Activated CD8-positive, alpha-beta T cell treated with anti-CD3 and anti-CD28 coated beads for 36 hours (primary cell): ENCODE measurements at places on chromosomes 16 and 17.

DNA sequence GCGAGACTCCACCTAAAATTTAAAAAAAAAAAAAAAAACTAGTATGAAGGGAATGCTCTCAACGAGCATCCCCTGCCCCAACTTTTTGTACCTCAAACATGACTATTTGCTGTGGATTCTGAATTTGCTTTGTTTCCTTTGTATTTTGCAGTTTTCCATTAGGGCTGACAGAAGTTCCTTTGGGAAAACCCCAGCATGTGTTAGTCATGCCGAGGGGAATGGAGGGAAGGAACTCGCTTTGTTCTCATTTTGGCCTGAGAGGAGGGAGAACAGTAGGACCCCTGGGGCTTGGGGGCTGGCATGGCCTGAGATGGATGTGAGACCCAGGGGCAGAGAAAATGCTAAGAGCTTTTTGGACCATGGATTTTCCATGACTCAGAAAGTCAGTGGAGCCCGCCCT is 20.5 kb downstream of the KRT9 start:
- DNase-seq = no peak

- DNase-seq = no peak
These were observed 6.1 kb upstream of the HEATR3 start for GRCh38 chr16:50059669-50060068.

DNA sequence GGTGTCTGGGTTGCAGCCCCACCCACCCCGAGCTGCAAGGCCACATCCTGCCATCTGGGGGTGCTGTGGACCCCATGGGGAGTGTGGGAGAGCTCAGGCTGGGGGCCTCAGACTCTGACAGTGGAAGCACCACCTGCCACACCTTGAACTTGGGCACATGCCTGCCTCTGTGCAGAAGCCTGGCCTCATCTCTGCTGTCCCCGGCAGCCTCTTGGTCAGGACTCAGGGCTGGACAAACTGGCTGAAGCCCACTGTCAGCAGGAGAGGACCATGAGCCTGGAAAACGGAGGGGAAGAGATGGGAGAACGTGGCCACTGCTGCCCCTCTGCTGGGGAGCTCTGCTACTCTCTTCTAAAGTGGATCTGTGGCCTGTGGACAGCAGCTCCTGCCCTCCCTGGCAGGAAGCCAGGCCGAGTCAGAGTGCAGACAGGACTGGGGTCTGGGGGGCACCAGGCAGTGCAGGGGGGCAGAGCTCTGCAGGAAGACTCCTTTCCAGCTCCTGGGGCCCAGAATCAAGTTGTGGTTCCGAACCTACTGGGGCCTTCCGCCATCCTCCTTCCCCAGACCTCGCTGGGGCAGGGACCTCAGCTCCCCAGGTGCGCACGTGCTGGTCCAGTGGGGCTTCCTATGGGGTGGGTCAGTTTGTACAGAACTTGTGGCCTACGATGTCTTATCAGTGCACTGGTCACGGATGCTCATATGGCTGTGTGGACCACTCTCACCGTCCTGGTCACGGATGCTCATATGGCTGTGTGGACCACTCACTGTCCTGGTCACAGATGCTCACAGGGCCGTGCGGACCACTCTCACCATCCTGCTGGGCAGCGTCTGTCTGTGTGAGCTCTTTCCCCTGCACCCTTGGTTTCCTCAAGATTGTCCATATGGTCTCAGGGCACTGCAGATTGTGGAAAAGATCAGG is 207.7 kb downstream of the LAT start:
- peak; percentile 22 for DNase-seq

DNA sequence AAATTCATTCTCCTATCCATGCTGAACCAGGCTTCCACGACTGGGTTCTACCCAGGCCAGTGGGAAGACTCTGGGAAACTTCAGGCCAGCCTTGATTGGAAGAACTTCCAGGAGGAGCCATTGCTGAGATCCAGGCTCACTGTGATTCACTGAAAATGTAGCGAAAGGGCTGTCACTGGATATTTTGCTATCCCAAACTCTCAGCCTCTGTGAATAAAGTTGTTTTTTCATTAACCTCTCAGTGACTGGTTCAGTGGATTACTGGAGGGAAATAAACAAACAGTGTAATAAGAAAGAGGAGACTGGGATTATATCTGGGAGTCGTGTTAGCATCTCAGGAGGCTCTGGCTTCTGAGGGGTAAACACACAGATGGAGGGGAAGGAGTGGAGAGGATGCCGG is 3.1 kb downstream of the FOXL1 start:
- DNase-seq = no peak

GRCh38 chr17:76063875-76064546 is 8.3 kb downstream of the SRP68 start:
- peak; percentile 61 for DNase-seq

DNA sequence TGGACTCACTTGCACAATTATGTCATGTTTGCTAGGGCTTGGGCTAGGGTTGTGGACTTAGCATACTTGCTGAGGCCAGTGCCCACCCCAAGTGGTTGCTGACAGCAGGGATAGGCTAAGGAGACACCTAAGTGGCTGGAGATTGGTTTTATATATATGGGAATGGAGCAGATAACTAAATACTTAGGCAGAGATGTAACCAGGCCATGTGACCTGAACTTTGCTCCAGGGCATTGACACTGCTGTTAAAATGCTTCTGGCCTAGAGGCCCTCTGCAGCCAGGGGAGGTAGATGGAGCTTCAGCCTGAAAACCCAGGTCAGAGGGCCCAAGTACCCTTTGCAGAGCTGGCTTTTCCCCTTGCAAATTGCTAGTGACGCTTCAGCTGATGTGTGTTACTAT is 1.4 kb upstream of the ITGB3 start:
- no peak for DNase-seq

DNA sequence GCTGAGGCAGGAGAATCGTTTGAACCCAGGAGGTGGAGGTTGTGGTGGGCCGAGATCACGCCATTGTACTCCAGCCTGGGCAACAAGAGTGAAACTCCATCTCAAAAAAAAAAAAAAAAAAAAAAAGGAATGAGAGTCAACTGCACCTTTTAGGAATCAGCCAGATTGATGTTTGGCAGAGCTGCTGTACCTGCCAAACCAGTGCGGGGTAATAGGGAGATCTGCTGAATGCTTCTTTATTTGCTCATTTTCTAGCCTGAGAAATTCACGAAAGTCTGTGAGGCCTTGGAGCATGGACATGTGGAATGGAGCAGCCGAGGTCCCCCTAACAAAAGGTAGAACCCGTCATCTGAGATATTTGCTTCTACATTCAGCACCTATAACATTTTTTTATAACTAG is 18.4 kb downstream of the OGFOD1 start:
- no peak for DNase-seq

- no peak for DNase-seq
These were observed 223.3 kb downstream of the CBLN1 start for GRCh38 chr16:49058382-49058781.

DNA sequence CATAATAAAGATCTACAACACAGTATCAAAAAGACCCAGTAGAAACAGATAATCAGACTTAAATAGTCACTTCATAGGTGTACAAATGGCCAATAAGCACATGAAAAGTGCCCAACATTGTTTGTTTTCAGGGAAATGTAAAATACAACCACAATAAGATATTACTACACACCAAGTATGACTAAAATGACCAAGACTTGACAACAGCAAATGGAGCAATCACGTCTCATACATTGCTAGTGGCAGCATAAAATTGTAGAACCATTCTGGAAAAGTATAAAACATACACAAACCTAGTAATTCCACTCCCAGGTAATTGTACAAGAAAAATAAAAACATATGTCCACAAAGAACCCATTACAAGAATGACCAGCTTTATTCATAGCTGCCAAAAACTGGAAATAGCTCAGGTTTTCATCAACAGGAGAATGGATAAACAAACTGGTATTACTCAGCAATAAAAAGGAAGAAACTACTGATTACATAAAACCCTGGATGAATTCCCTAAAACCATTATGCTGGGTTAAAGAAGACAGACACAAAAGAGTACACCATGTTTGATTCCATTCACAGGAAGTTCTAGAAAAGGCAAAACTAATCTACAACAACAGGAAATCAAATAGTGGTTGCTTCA is 85.6 kb downstream of the TTC19 start:
- no peak for DNase-seq

DNA sequence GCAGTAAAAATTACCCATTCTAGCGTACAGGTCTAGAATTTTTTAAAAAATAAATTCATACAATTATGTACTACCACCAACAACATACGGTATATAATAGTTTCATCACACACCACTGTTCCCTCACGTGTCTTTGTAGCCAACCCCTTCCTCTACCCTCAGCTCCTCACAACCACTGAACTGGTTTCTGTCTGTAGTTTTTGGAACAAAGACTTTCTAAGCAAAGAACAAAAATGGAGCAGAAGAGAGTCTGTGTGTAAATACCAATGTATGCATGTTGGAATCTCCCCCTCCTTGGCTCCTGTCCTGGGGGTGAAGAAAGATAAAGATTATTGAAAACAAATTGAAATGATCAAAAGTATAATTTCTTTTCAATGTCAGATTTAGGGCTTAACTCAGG is 31.9 kb upstream of the CCR7 start:
- no peak for DNase-seq

- no peak for DNase-seq
These were observed 279 bp downstream of the HNF1B start for GRCh38 chr17:37744633-37744927.

DNA sequence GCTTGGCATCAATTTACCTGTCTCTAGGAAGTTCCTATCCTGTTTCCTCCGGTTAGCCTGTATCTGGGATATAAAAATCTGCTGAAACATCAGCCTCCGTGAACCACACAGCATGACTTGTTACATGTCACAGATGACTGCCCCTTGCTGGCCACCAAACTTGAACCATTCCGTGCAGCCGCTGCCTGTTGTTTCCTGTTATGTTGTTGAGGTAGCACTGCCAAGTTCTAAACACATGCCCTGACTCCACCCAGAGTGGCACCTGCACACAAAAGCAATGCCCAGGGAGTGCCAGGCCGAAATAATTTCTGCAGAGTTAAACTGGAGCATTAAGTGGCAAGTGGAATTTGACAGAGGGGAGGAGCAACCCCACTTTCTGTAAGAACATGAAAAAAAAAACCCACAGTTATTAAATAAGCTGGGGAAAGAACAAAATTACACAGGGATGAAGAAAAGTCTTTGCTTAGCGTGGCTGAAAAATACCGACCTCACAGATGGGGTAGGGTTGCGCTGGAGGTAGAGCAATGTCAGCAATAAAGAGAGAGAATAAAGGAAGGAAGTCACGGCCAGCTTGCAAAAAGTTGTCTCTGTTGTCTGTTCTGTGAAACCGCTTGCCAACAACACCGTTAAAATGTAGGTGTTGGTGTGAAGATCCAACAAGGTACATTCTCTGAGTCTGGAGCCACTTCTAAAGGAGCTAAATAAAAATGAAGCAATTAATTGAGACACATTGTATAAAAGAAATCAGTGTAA is 174.6 kb upstream of the CDH13 start:
- no peak for DNase-seq

DNA sequence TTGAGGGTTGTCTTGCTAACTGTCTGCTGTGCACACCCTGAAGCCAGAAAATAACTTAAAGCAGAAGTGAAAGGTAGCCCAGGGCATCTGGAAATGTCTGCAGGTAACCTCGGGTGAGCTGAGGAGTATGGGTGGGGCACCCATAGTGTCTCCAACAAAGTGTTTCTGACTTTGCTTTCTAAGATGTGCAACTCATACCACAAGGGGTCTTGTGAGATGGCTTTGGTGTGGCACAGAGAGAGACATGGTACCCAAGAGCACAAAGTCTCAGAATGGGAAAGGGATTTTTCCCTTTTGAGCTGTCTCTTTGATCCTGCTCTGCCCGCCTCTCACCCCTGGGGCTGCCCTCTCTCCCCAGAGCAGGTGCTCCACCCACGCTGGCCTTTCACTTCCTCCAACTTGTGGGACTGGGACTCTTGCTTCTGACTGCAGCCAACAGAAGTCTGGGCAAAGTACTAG is 6.9 kb downstream of the CHD9 start:
- peak; percentile 78 for DNase-seq

DNA sequence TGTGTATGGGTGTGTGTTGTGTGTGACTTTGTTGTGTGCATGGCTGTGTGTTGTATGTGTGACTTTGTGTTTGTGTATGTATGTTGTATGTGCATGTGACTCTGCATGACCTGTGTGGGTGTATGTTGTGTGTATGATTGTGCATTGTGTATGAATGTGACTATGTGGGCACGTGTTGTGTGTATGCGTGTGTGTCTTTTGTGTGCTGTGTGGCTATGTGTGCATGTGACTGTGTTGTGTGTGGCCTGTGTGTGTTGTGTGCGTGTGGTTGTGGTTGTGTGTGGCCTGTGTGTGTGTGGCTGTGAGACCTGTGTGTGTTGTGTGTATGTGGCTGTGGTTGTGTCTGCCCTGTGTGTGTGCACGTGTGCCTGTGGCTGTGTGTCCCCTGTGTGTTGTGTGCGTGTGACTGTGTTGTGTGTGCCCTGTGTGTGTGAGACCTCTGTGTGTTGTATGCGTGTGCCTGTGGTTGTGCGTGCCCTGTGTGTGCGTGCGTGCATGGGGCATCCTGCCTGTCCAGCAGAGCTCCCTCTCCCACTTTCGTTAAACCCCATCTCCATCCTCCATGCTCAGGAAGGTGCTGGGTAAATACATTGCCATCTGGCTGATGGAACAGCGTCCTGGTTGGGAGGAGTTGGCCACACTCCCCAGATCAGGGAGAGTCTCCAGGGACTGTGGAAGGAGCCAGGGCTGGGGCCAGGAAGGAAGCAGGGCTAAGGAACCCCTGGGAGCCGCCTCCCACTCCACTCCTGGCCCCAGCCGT is 90.1 kb upstream of the GSE1 start:
- DNase-seq = no peak

- no peak for DNase-seq
These were observed 44.4 kb downstream of the RTN4RL1 start for GRCh38 chr17:1980665-1981250.

GRCh38 chr16:85165781-85166180 is 53.5 kb upstream of the CIBAR2 start:
- DNase-seq = no peak

DNA sequence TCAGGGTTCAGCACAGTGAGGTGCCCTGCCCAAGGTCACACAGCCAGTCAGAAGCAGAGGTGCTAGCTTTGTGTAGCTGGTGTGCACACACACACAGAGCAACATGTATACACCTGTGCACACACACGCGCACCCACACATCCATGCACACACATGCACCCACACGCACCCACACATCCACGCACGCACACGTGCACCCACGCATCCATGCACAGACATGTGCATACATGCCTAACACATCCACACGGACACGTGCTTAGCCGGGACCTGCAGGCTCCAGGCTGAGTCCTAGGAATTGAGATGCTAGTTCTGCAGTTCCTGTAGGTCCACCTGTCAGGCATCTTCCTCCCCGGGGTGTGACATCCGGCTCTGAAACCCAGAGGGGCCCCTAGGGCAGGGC is 13.0 kb upstream of the DPEP1 start:
- DNase-seq = no peak
